K562 (cell line): ENCODE measurements at places on chromosomes 12 and 14.
A peak's percentile ranks its signal among the peaks of the same experiment; 100 is the strongest.

DNA sequence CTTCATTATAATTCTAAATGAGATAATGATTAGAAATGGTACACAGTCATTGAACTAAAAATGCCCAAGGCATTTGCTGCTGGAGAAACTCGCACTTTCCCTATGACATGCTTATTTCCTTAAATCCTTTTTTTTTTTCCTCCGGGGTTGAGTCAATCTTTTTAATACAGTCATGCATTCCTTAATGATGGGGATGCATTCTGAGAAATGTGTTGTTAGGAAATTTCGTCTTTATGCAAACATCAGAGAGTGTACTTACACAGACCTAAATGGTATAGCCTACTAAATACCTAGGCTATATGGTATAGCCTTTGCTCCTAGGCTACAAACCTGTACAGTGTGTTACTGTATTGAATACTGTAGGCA, 29.8 kb upstream of the DACT1 start:
- no peak for DNase-seq

DNA sequence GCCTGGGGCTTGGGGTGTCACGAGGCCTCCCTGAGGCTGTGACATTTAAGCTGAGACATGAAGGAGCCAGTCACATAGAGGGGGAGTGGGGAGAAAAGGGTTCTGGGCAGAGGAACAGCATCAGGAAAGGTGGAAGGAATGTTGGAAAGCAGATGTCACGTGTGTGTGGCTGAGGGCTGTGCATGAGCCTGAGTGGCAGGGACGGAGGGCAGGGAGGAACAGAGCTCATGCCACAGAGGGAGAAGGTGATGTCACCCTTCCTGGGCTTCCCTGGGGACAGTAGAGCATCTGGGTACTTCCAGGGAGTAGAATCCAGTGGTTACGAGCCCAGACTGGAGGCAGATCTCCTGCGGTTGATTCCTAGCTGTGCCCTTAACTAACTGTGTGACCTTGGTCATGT, 32.0 kb upstream of the JDP2 start:
- no peak for DNase-seq

- DNase-seq: no peak
Observed at GRCh38 chr12:109098183-109098604, 797 bp downstream of the UNG start.

DNA sequence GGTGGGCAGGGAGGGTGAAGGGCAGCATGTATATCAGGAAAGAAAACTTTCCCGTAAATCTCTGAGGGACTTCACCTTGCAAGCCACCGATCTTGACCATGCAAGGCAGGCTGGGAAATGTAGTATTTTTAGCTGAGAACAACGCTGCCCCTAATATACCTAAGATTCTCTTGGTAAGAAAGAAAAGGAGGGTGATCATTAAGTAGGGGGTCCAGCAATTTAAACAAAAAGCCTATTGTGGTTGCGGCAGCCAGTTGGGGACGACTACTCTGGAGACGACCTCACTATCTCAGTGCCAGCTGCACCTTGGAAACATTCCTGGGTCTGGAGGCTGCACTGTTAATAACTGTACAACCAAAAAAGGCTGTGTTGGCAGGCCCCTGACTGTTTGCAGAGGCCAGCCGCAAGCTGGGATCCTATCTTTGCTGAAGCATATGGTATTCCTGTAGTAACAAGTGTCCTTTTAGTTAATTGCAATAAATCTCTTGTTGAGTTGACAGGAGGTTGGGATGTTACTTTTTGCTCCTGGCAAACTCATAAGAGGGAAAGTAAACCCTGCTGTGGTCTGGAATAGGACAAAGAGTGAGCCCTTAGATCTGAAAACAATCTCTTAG, 6.4 kb downstream of the APOLD1 start:
- DNase-seq: no peak

DNA sequence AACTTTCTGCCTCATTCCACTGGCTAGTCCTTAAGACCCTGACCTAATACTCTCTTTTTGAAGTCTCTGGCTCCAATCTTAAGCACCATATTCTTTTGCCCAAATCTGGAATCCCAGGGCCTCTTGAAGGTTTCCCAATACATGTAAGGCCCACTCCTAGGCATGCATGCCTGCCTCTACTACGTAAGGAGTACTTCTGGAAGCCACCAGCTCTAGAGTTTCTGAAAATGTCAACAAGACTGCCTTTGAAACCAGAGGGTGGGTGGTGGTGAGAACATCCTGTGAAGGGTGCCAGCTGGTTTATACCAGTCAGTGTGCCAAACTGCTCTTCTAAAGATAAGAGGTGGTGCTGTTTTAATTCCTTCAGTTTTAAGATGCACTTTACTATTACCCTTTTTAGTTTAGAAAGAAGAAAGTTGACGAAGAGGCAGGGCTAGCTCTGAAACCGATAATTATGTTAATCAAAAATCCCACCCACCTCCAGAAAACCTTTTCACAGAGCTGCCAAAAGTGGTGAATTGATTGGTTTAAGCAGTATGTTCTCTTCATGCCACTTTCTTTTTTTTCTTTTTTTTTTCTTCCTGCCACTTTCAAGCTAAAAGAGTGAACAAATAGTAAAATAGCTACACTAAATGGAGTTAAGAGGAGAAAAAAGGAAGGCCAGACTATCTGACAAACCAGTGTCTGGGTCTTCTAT, 8.7 kb upstream of the WDR89 start:
- no peak for DNase-seq

- no peak for DNase-seq
Observed at GRCh38 chr12:113262710-113263109, 41.4 kb downstream of the TPCN1 start.

DNA sequence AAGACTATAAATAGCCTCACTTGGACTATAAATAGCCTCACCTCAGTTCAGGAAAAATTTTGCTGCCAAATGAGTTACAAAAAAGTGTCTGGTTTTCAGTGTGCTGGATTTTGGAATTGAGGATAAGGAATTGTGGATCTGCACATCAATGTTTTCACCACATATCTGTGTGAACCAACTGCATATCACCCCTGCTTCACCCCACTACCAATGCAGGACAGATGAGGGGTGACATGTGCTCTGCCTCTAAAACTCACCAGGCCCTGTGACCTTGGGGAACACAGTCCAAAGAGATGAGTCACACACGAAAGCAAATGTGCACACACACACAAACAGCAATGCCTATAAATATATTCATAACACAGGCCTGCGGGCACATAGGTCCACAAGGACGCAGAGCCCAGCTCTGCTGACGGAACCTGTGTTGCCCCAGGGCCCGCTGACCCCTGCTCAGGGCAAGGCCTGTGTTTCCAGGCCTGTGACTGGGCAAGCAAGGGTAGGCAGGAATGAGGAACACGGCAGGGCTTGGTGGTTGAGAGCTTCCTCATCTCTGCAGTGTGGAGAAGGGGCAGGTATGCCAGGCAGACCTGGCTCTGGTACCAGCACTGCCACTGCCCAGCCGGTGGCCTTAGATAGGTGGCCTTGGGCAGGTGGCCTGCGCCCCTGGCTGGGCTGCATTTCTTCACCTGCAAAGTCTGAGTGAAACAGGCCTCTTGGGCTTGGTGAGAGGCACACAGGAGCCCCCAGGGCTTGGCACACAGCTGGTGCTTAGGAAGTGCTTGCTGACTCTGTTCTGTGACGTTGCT, 82.4 kb downstream of the ARL6IP4 start:
- DNase-seq: peak; percentile 41

- DNase-seq: no peak
Observed at GRCh38 chr14:103223818-103224352, 100.6 kb downstream of the TNFAIP2 start.

GRCh38 chr14:67704484-67705089, 2.9 kb downstream of the RDH12 start:
- peak; percentile 18 for DNase-seq

DNA sequence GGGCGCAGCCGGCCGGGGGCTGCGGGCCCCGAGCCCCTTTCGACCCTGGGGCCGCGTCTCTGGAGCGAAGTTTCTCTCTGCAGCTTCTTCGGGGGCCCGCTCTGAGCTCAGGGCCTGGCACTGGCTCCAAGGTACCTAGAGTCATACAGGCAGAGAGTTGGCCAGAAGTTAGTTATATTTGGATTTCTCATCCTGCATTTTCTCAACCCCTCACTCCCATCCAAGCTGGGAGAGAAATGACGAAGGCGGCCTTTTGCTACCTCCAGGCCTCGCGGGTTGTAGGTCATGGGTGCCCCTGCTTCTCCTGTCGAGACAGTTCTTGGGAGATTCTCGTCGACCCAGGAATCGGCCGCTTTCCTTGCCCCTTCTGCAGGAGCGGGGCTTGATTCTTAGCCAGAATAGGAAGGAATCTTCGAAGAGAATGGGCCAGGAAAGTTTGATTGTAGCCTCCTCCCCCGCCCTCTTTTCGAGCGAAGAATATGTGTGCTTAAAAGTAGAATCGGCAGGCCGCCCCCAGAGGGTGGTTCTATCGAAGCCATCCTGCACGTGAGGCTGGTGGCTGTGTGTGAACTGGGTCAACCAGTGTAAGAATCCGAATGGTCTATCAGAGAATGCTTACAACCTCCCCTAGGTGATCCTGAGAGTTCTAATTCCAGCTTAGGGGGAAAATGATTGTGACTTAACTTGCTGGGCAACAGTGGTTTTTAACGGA, 785 bp downstream of the MLEC start:
- DNase-seq: peak; percentile 37

DNA sequence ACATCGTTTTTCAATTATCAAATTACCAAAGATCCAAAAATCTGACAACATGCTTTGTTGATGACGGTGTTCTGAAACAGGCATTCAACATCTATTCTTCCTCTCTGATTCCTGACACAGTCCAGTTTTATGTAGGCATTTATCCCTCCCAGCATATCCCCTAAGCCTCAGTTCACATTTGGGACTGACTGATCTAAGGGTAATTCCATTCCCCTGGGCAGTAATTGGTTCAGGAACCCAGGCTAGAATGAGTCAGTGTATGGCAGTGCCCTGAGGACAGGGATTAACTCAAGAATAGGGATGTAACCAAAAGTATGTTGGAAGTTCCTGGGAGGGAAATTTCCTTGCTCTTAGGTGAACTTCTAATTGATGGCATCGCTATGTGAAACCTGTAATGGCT, 10.3 kb upstream of the PCNX1 start:
- DNase-seq: no peak

DNA sequence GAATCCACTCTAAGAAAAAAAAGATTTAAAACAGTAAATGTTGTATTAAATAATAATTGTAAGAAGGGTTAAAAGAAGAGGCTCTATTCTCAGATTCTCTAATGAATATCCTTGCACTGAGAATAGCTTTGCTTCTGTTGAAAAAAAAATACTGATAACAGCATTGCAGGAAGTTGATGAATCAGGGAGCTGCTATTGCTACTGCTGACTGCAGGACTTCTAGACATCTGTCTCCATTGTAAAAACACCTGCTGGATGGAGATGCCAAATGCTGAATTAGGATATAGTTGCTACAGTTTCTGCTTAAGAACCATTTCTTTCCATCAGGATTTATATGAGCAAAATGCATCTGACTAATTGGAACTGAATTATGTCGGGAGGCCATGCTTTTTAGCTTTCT, 50.3 kb upstream of the ANP32D start:
- DNase-seq: no peak

- DNase-seq: no peak
Observed at GRCh38 chr12:21539797-21540196, 13.7 kb downstream of the SPX start.

DNA sequence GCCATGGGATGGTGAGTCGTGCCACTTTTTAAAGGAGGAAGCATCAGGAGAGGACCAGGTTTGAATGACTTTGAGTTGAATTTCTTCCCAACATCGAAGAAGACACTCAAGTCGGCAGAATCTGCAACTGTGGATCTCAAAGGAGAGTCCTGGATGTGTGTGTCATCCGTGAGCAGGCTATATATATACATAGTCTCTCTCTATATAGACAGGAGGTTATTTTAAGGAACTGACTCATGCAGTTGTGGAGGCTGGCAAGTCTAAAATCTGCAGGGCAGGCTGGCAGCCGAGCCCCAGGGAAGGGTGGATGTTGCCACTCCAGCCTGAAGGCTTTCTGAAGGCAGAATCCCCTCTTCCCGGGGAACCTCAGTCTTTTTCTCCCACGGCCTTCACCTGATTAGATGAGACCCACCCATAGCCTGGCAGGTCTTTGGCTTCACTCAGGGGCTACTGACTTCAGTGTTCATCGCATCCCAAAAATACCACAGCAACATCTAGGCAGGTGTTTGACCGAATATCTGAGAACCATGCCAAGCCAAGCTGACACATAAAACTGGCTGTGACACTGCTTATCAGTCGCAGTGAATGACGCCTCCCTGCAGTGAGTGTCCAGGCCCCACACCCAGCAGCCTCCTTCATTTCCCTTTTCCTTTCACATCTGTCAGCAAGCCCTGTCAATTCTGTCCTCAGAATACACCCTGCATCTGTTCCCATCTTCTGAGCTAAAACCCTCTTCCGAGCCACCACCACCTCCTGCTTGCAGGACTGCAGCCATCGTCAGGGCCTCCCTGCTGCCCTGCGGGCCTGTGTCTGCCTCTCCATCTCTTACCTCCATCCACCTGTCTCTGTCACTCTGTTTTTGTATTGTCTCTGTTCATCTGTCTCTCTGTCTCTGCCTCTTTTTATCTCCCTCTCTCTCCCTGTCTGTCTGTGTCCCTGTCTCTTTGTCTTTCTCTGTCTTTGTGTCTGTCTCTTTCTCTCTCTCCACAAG, 54.0 kb downstream of the ZNF664 start:
- peak; percentile 47 for DNase-seq

DNA sequence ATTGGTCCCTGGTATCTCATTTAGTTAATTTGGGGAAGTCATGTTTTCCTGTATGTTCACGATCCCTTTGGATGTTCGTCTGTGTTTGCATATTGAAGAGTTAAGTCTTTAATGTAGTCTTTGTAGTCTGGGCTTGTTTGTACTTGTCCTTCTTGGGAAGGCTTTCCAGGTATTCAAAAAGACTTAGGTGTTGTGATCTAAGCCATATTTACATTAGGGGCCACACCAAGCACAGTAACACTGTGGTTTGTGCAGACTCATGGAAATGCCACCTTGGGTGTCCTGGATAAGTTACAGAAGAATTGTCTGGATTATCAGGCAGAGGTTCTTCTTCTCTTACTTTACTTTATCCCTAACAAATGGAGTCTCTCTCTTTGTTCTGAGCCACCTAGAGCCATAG, 380.3 kb downstream of the CCER1 start:
- DNase-seq: no peak

- no peak for DNase-seq
Observed at GRCh38 chr14:66174453-66174891, 311.7 kb upstream of the CCDC196 start.

GRCh38 chr12:5624486-5625272, 192.8 kb downstream of the NTF3 start:
- DNase-seq: no peak

DNA sequence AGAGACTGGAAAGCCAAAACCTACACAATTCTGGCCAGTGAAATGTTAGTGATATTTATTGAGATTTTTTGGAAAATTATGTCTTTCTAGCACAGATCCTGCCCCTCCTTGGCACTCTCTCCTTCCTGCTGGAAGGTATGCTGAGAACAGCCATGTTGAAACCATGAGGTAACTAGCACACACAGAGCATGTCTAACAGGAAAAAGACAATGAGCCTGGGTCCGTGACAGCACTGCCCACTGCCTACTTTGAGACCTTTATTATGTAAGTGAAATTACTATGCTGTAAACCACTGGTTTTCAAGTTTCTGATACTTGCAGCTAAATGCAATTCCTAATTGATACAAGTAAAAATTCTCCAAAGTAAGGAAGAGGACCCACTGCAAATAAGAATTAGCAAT, 81.6 kb upstream of the SINHCAF start:
- DNase-seq: no peak

- DNase-seq: no peak
Observed at GRCh38 chr12:59833408-59833807, 237.6 kb downstream of the SLC16A7 start.
